Heart left ventricle (tissue), 16 donors: ENCODE measurements at places on chromosomes 16 and 17.

DNA sequence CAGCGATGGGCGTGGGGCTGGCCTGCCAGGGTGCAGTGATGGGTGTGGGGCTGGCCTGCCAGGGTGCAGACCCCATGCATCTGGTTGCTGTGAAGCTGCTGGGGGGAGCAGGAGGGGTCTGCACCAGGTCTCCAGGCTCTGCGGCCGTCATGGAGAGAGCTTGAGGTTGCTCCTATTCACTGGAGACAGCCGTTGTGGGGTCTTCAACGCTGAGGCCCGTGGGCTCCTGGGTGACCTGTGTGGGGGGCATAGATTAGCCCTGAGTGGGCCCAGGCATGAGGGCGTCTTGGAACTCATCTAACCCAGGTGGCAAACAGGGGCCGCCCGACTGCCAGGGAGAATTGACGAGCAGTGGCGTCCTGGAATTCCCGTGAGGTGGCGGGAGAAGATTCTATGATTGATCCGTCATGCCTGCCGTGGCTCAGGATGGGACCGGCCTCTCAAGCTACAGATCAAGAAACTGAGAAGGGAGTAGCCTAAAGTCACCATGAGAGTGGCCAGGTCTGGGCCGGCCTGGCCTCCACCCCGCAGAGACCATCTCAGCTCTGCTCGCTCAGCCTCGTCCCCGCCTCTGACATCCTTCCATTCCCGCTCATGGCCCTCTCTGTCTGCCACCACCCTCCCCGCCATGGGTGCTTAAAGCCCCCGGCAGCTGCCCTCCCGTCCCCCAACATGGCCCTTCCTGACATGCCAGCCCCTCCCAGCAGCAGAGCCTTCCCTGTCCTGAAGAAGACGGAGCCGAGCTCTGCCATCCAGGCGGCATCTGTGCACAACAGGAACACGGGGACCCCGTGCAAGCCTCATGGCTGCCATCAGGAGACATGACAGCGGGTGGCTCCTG lies 50.7 kb upstream of the ACSF3 start:
- DNase-seq, result peak; percentile 45

DNA sequence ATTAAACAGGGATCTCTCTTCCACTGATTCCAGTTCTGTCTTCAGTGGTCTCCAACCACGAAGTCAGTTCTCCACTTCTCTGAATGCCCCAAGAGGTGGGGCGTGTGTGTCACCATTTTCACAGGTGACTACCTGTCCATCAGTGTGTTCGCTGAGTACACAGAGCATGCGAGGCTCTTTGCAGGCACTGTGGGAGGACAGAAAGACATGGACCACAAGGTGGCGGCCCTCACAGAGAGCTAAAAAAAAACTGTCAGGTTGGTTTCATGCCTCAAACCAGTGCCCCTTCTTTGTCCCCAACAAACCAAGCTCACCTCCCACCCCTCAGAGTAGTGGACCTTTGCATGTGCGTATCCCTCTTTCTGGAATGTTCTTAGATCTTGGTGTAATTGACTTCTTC lies 13.8 kb downstream of the EMP2 start:
- DNase-seq, result no peak

DNA sequence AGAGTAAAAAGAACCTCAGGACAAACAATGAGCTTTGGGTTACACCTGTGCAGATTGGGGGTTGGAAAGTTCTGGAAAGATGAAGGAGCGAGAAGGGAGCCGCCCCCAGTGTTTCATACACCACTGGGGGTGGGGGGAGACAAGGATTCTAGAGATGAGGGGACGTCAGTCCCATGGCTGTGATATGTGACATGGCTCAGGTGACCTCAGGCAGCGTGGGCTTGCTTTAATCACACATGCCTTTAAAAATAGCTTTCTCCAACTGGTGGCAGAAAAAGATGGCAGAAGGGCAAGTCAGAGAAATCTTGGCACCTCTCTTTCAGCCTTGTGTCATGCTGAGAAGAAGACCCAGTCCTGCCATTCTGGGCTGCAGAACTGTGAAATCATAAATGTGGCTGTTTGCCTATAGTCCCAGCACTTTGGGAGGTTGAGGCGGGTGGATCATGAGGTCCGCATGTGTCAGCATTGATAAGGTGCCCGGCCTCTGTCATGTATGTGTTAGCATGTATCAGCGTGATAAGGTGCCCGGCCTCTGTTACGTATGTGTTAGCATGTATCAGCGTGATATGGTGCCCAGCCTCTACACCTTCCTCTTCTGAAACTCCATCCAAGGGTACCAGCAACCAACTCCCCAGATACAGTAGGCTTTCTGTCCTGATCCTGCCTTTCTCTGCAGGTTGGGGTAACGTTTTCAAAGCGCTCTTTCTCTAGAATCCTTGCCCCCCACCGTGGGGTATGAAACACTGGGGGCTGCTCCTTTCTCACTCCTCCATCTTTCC lies 25.0 kb downstream of the WIPI1 start:
- DNase-seq, result no peak

DNA sequence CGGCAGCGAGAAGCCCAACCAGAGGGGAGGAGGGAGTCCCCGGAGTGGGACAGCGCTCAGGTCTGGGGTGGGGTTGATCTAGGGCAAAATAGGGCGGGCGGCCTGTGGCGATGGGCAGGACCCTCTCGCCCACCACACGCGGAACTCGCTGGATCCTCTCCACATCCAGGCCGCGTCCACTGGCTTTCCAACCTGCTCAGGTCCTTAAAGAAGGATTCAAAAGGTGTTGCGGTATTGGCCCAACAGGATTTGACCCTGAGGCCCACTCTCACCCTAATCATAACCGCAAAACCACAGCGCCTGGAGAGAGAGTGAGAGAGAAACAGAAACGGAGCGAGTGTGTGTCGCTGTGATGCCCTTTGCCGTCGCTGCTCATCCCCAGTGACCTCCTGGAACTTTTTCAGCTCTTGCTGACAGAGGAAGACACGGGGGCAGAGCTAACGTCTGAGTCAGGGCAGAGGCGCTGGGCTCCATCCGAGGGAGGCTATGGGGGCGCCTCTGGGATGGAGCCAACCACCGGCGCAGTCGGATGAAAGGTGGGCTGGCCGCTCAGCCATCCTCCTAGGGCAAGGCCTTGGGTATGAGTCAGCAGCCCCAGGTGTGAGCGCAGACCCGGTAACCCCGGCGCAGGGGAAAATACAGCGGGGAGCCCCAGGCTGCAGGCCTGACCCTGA lies 16.7 kb upstream of the OR1F1 start:
- DNase-seq, result no peak

DNA sequence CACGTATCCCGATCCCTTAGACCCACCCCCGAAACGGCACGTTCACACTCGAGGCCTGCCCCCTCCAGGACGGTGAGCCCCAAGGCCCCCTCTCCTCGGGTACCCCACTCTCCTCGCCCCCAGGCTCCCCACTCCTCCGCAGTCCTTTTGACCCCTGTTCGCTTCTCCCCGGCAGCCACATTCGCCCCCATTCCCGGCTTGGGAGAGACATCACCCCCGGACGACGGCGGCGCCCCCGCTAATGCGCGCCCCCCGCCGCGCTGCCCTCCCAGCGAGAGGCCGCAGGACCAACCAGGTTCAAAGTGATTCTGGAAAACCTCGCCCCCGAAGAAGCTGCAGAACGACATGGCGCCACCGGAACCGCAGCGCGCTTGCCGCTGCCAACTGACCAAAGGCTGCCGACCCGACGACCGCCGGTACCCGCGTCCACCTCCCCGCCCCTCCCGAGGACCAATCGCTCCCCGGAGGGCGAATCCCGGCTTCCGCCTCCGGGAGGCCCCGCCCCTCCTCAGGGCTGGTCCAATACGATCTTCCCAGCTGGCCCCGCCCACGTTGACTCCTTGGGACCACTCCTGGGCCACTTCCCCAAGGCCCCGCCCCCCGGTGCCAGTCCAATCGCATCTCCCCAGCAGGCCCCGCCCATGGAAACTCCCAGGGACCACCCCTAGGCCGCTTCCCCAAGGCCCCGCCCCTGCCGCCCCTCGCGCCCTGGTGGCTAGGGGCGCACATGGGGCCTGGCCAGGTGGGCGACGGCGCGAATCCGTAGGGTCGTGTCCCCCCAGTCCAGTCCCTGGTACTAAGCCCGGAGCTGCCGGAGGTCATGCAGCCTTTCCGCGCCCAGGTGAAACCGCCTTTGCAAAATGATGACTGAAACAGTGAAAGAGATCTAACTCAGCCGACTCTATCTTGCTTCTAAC lies at the start of gene MSRB1:
Gene MSRB1, minus strand, starts transcription at position 390 of the 917 bp plus-strand sequence. Its CDS starts 43 bp downstream, at position 347.
- DNase-seq, result peak; percentile 100

- no peak for DNase-seq
These were observed 13.6 kb upstream of the STH start for GRCh38 chr17:45985447-45985846.

DNA sequence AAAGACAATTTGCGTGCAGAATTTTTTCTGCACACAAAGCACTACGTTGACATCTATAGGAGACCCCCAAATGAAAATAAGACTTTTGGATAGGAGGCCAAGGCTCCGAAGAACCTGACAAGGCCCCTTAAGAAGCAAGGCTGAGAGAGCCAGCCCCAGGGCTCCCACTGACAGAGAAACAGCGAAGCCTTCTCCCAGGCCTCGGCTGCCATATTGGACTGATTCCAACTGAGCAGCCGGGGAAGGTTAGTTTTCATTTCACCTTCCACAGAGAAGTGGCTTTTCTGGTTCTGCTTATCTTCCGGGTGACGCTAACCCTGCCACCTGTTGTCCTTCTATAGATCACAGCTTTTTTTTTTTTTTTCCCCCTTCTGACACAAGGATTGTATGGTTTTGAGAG lies 356.7 kb downstream of the SOX9 start:
- no peak for DNase-seq

DNA sequence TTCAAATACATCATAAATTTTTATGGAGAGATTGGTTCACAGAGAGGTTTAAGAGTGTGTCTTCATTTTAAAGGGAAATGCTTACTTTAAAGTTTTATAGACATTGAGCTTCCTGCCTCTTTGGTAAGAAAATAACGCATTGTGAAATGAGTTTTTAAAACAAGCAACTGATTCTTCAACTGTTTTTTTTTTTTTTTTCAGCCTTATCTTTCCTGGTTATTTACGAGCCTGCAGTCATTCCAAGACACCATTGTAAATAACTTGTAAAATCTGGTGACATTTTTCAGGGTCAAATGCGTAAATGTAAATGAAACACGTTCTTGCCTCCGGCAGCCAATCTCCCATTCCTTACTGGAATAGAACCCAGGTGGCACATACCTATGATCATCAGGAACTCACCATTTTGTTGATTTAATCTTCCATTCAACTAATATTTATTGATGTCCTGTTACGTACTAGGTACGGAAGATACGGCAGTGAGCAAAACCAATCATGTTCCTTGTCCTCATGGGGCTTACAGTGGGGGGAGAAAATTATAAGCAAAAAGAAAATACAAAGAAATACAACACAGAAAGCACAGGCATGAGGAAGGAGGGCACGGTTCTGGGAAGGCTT lies 33.2 kb upstream of the CDYL2 start:
- no peak for DNase-seq

DNA sequence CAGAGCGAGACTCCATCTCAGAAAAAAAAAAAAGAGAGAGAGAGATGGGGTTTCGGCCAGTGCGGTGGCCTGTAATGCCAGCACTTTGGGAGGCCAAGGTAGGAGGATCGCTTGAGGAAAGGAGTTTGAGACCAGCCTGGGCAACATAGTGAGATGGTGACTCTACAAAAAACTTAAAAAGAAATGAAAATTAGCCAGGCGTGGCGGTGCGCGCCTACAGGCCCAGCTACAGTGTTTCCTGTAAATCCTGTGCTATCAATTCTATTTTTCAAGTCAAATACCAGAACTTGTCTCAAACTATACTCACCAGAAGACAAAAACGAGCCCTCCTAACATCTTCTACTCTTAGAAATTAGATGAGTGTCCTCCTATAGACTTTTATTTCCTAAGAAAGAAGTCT lies 19.3 kb downstream of the UBE2O start:
- DNase-seq, result no peak

- peak; percentile 68 for DNase-seq
These were observed 46.3 kb downstream of the DNAH9 start for GRCh38 chr17:11644265-11645212.

DNA sequence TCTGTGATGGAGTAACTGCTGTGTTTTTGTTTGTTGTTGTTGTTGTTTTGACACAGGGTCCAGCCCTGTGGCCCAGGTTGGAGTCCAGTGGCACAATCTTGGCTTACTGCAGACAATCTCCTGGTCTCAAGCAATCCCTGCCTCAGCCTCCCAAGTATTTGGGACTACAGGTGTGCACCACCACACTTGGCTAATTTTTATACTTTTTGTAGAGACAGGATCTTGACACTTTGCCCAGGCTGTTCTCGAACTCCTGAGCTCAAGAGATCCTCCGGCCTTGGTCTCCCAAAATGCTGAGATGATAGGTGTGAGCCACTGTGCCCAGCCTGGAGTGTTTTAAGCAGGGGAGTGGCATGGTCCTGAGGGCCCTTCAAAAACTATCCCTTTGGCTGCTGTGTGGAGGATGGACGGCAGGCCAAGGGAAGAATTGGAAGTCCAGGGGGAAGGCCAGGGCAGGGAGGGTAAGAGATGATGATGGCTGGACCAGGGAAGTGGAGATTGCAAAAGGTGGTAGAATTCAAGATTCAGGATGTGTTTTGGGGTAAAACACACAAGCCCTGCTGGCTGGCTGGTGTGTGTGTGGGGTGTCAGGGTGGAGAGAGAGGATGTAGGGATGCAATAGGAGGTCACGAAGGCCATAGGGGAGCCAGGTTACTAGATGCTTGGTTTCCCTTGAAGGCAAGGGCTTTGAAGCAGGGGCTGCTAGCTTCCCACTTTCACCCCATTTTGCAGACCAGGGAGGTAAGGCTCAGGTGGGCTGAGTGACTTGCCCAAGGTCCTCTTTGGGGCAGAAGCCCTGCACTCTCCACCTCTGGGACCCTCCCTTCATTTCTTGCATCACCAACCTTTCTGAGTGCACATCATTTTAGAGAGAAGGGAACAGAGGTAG lies 18.8 kb upstream of the PLLP start:
- DNase-seq, result no peak

GRCh38 chr16:4689091-4689671 lies 4.2 kb upstream of the NUDT16L1 start:
- peak; percentile 48 for DNase-seq

DNA sequence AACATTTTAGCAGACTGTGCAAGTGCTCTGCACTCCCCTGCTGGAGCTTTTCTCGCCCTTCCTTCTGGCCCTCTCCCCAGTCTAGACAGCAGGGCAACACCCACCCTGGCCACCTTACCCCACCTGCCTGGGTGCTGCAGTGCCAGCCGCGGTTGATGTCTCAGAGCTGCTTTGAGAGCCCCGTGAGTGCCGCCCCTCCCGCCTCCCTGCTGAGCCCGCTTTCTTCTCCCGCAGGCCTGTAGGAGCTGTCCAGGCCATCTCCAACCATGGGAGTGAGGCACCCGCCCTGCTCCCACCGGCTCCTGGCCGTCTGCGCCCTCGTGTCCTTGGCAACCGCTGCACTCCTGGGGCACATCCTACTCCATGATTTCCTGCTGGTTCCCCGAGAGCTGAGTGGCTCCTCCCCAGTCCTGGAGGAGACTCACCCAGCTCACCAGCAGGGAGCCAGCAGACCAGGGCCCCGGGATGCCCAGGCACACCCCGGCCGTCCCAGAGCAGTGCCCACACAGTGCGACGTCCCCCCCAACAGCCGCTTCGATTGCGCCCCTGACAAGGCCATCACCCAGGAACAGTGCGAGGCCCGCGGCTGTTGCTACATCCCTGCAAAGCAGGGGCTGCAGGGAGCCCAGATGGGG lies 3.1 kb downstream of the GAA start:
- DNase-seq, result no peak

GRCh38 chr17:45255358-45255757 lies 6.5 kb downstream of the SPATA32 start:
- DNase-seq, result no peak

- no peak for DNase-seq
These were observed 3.7 kb upstream of the ZDHHC1 start for GRCh38 chr16:67419931-67420330.
